ENCODE measurements at places on chromosomes 16 and 17.

DNA sequence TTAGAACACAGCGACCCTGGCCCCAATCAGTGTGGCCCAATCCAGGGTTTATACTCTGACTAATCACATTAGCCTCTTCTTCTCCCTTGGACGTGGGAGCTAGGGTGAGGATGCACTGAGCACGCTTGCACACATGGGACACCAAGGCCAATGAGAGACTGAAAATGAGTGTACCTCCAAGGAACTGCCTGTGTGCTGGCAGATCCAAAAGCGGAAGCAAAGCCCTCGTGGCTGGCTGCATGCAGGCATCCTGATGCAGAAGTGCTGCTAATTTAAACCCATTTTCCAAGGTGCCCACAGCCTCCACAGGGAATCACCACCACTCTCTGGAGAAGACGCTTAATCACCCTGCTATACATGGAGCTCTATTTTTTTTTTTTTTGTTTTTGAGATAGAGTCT is 375.3 kb upstream of the XYLT1 start:
- DNase-seq: no peak

DNA sequence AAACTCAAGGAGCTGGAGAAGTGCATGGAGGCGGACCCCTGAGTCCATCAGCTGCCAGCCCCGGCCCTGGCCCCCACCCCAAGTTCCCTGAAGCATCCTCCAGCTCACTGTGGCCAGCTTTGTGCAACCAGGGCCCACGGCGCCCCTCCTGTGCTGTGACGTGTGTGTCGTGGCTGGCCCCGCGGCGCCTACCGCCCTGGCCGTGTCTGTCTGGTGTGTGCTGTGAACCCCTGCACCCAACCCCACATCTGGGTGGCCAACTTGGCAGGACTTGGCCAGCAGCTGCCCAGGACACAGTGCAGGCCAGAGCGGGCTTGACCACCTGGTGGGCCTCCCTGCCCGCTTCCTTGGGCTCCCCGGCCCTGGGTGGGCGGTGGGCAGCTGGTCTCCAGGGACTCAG is 3.2 kb downstream of the TSR3 start:
- DNase-seq: no peak

- no peak for DNase-seq
Observed at GRCh38 chr17:19714542-19715411, 1.6 kb downstream of the SLC47A2 start.

DNA sequence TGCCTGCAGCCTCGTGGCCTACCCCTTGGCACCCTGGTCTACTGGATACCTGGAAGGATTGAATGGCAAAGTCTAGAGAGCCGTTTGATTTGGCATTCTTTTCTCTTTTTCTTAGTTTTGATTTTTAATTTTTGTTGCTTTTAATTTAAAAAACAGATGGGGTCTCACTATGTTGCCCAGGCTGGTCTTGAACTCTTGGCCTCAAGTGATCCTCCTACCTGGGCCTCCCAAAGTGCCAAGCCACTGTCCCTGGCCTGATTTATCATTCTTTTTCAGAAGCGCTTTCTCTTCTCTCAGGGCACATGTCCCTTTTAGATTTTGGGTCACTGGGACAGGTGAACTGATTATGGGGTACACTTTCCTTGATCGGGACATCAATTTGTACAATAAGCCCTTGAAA is 10.8 kb downstream of the ZC3H18 start:
- no peak for DNase-seq

DNA sequence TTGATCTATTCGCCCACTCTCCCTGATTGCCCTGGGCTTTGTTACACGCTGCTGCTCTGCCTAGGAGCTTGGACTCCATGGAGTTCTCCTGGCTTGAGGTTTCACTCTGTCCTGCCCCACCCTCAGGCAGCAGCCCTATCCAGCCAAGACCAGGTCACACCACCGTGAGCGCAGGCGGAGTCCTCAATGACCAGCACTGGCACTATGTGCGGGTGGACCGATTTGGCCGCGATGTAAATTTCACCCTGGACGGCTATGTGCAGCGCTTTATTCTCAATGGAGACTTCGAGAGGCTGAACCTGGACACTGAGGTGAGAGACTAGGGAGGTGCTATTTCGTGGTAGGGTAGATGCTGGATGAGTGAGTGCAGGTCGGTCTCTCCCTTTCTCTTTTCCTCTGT is 3.5 kb downstream of the CNTNAP1 start:
- no peak for DNase-seq

GRCh38 chr17:37278247-37278894 is 97.4 kb upstream of the C17orf78 start:
- DNase-seq: no peak

DNA sequence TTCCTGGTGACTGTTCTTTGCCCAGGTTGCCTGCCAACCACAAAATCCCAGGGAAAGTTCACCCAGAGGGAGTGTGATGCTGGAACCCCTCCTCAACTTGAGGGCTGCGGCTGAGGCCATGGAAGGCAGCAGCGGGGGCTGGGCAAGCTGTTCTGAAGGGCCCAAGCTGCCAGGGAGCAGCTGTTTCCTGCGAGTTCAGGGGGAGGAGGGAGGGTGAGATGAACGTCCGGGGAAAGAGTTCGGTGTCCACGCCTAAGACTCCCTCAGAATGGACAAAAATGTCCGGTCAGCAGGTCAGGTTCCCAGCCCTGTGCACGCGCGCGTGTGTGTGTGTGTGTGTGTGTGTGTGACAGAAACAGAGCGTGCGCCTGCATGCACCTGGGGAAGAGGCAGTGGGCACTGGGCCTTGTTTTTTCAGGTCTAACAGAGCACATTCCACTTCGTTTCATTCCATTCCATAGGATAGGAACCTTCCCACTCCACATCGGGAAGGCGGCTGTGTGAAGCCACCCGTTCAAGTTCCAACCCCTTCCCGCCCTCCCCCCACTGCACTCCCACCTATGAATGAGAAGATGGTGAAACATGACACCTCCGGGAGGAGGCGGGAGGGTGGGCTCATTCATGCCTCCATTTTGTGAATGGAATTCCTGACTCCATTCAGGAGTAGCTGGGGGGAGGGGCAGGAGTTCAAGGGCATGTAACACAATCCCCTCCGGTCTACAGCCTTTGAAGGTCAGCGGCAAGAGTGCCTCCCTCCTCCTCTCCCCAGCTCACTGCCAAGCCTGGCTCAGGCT is 15.7 kb downstream of the ETV4 start:
- DNase-seq: no peak

GRCh38 chr16:60241671-60242070 is 1507.6 kb upstream of the GOT2 start:
- DNase-seq: no peak

DNA sequence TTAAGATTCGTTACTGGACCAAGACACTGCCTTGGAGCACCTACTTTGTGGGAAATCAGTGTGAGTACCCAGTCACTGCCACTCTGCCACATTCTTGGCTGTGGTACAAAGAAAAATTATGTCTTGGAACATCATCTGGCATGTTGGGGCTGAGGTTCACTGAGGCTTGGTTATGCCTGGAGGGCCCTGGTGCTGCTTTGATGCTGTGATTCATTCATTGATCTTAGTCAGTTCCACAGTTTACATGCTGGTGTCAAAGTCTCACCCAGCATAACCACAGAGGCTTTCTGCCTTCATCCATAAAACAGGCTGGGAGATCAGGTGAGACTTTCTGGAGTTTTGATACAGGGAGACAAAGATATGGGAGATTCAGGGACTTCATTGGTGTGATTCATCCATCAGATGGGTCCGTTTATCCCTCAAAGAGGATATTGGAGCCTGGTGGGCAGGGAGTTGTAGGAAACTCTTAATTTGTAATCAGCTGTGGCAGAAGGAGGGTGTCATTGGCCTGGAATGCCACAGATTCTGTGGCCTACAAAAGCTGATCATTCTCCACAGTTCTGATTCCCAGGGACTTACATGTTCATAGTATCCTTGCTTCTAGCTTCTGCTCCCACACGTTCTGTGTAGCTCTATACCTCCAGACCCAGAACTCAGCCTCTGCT is 322.5 kb downstream of the PMP22 start:
- no peak for DNase-seq

GRCh38 chr17:4900231-4901107 is 1.1 kb downstream of the C17orf107 start:
- DNase-seq: no peak

DNA sequence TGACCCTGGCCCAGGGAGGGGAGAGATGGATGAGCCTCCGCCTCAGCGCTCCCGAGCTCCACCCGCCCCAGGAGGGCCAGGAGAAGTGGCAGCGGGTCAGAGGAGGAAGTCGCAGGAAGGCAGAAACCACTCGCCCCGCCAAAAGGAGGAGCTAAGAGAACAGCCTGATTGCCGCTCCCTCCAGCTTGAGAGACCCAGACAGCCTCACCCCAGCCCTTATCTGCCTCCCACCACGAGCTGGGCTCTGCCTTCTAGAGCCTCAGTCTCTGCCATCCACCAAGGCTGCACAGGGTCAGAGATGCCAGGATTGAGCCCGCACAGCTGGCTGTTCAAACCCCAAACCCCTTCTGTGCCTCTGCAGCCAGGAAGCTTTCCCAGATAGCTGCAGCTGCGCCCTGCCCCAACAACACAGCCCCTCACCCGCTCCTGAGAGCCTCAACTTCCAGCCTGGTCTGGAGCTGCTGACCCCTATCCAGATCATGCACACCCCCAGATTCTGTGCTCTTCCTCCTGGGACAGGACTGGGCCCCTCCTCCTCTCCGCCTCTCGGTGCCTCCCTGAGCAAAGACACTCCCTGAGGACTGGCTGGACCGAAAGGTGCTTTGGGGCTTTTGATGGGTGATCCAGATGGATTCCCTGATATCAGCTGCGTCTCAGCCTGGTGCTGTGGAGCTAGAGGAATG is 1.0 kb upstream of the ATP2A3 start:
- peak; percentile 45 for DNase-seq

DNA sequence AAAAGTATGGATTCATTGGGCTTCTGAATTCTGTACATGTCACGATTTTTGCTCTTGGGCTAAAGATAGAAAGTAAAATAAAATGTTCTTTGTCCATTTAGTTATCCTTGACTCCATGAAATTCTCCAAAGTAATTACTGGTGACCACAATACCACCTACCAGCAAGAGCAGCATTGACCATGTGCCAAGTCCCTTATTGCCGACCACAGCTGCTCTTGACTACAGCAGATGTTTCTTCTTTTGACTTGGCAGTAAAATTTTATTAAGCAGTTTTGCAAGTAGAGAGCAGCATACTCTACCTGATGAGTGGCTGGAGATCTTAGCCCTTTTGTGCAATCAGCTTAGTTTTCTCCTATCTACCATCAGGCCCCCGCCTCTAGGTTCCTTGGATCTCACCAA is 152.2 kb upstream of the TBX2 start:
- no peak for DNase-seq

DNA sequence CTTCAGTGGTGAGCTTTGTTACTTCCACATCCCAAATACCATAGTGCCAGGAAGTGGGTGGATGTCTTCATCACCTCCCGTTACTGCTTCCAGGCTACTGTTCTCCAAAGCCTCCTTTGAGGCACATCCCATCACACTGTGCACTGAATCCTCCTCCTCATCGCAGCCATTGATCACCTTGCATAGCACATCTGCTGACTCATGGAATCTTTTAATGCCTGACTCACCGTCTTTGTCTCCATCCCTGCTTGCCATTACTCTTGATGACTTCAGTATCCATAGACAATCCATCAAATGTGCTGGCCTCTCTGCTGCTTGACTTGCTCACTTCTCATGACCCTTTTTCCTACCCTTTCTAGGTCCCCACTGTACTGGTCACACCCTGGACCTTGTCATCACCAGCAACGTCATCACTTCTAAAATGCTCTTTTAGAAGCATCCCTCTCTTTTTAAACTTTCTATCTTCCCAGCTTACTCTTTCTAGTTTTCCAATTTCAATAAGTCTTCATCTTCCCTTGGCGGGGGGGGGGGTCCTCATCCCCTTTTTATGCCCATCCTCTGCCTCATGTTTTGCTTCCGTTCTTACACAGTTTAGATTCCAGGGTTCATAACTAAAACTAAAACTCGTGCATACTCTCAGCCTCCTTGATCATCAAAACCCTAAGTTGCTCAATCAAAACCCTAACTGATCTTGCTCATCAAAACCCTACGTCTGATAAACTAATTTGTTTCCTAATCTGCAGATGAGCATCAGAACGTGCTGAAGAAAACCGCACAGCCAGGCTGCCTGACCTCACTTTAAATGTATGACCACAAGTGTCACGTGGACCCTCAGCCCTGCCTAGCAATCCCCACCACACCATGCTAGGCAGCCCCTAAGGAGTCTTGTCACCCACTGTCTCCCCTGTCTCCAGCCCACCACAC is 289.7 kb upstream of the ZFHX3 start:
- DNase-seq: no peak

DNA sequence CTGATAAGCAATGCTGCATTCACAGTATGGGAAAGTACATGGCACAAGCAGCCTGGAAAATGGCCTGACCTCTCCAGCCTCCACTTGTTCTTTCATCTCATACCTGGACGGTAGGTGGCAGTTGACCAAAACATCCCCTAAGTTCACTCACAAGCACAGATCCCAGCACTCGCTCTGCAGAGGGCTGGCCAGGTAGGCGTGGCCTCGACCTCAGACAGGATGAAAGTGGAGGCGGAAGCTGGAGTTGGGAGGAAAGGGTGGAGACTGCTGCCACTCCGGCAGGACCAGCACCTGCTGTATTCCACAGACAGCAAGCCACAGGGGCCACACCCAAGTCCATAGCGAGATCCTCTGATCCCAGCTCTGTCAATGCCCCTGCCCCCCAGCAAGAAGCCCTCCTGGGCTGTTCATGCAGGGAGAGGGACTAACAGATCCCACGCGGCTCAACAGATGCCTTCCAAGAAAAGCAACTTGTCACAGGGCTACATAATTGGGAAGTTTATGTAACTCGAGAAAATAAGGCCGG is 31.3 kb downstream of the ZCCHC14 start:
- no peak for DNase-seq

GRCh38 chr17:75525806-75526554 is 483 bp downstream of the LLGL2 start:
- DNase-seq: no peak

DNA sequence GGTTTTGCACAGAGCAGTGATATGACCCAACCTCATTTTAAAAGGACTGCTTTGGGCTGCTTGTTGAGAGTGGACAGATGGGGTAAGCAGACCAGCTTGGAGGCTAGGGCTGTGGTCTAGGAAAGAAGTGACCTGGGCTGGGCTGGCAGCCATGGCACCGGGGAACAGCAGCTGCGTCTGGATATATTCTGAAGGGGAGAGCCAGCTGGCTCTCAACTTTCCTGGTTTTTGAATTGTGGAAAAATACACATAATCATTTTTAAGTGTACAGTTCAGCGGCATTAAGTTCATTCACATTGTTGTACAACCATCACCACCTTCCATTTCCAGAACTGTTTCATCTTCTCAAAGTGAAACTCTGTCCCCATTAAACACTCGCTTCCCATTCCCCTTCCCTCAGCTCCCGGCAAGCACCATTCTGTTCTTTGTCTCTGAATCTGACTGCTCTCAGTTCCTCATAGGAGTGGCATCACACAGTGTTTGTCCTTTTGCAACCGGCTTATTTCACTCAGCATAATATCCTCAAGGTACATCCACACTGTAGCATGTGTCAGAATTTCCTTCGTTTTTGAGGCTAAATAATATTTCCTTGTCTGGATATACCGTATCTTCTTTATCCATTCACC is 113.2 kb downstream of the SPECC1 start:
- no peak for DNase-seq

GRCh38 chr17:74852237-74853047 is 7.2 kb downstream of the GRIN2C start:
- DNase-seq: peak; percentile 24

- DNase-seq: no peak
Observed at GRCh38 chr16:14325502-14326401, 254.6 kb downstream of the MRTFB start.

- DNase-seq: no peak
Observed at GRCh38 chr17:79207960-79208359, 133.3 kb downstream of the ENGASE start.

GRCh38 chr17:1059131-1059795 is 62.3 kb downstream of the TIMM22 start:
- no peak for DNase-seq

All from stimulated activated CD8-positive, alpha-beta memory T cell treated with anti-CD3 and anti-CD28 coated beads, Interleukin-2, amount 100 ng/mL, for 1 hour (primary cell).